ENCODE measurements at places on chromosomes 1 and 21.

- no peak for DNase-seq
These were observed 40.3 kb upstream of the EDARADD start for GRCh38 chr1:236353813-236354212.

DNA sequence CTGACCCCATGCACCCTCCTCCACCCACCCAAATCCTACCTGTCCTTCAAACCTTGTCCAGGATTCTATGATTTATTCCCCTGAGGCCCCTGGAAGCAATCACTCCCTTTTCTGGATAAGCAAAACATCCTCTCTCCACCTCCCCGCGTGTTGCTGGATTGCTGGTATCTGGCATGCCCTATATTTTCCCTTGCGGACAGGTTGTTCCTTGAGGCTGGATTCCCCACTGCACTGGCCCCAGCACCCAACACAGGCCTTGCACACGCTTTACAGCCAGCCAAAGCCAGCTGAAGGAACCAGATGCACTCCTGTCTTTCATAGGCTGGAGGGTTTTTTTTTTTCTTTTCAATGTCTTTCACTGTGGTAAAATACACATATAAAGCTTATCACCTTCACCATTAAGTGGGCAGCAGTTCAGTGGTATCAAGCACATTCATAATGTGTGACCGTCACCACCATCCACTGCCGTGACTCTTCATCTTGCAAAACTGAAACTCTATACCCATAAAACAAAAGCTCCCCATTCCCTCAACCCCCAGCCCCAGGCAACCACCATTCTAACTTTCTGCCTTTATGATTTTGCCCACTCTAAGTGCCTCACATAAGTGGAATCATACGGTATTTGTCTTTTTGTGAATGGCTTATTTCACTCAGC lies 50.9 kb downstream of the TOR1AIP2 start:
- DNase-seq, result no peak

DNA sequence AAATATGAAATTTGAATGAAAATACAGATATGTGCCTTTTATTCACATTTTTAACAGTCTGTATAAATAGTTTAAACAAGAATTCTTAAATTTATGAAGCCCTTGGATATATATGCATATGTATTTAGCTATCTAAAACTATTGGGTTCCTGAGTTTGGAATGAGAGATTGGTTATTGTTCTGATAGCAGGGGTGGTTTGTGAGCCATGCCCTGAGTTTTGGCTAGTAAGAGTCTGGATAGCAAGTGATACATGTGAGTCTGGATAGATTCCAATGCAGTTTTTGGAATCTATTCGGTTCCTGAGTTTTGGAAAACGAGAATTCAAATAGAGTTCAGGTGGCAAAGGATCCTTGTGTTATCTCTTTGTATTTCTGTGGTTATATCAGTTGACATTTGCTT lies 2.8 kb downstream of the MAN1A2 start:
- no peak for DNase-seq

DNA sequence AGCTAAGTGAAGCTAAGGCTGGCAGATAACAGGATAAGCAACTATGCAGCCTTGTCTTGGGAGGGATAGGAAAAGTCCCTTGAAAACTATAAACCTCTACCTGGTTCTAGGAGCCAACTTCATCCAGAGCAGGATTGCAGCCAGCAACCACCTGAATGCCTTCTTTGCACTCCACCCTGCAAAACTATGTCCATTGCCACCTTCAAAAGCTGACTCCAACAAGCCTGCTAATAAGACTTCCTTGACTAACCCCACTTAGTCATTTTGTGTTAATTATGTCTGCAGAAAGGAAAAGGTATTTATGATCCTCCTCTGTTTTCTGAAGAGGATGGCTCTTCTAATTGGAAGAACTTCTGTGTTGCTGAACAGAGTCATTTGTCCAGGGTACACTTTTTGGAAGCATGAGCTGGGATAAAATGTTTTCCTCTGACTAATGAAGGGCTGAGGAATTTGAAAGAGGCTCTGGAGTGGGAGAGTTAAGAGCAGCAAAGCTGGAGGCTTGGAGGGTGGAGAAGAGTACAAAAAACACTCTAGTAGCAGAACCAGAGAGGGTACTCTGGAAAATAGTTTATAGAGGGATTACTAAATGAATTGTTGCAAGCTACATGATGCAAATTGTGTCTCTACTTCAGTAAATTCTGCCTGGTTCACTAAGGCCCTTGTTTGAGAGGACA lies 9.6 kb upstream of the RIMKLA start:
- no peak for DNase-seq

DNA sequence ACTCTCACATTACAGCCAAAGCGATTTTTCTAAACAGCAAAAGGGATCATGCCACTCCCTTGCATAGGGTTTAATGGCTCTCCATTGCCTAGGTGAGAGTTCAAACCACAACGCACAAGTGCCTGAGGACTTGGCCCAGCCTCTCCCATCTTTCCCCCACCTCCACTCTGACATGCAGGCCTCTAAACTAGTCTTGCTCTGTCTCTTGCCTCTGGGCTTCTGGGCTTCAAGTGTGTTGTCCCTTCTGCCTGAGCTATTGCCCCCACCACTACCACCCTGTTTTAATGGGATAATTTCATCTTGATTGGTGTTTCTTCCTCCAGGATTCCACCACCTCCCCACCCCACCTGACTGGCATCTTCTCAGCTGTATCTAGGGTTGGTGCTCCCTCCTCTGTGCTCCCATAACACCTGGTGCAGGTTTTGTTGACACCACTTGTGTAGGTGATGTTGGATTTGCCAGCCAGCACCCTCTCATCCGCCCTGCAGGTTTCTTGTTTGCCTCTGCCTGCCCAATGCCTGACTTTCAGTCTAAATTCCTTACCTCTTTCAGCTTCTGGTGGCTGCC lies 2.7 kb upstream of the ZBTB21 start:
- no peak for DNase-seq

GRCh38 chr21:28883931-28884330 lies 108.7 kb downstream of the LTN1 start:
- DNase-seq, result no peak

DNA sequence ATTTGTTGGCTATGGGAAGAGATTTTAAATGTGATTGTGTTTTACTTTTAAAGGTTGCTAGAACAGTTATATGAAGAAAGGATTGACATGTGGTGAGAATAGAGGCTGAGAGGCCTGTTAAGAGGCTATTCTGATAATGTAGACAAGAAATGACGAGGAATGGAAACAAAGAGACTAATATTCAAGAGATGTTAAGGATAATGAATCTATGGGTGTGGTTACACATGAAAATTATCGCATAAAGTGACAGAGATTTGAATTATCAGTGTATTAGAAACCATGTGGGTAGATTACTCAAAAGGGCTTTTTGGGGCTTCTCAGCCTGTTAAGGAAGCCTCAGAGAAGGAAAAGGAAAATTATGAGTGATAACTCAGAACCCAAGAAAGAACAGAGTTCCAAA lies 120.4 kb downstream of the MACF1 start:
- no peak for DNase-seq

DNA sequence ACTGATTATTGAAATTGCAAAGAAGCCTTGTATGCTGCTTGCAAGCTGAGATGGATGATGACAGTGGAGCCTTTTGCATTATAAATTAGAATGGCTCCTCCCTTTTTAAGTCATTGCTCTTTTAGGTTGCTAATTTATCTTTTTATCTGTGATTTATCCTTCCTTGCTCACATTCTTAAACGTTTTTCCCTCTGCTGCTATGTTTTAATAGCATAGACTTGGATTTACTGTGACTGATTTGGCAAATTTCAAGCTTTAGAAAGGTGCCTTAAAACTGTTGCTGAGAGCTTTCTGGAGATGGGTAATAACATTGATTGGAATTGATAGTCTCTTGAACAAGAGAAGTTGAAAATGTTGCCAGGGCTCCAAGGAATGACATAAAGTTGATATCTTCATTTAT lies 313.5 kb upstream of the SGIP1 start:
- DNase-seq, result no peak

GRCh38 chr1:91404151-91405012 lies at the start of gene HFM1:
TSS of gene HFM1 (minus strand) at chr1:91404837. CDS start at chr1:91401082, 3,755 bp downstream.
- DNase-seq, result no peak

- no peak for DNase-seq
These were observed 498.2 kb downstream of the PLPP3 start for GRCh38 chr1:56081173-56081572.

GRCh38 chr1:119827010-119827409 lies 15.8 kb upstream of the REG4 start:
- DNase-seq, result no peak

- DNase-seq, result peak; percentile 32
These were observed 52.1 kb downstream of the GPR161 start for GRCh38 chr1:168084396-168085231.

DNA sequence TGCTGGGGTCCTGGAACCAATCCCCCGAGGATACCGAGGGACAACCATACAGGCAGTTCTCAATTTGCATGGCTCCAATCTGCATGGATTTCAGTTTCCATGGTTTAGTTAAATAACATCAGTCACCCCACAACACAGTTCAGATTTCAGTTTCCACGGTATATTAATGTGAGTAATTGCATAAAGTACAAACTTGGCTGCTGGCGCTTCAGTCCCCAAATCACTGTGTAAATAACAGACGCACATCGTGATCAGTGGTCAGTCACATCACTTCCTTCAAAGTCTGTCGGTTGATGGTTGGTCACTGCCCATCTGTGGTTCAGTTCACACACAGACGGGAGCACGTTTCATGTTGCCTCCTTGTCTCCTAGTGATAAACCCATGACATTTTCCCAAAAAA lies 66.4 kb upstream of the LPGAT1 start:
- DNase-seq, result no peak

GRCh38 chr1:67803380-67804279 lies 29.6 kb downstream of the GNG12 start:
- no peak for DNase-seq

DNA sequence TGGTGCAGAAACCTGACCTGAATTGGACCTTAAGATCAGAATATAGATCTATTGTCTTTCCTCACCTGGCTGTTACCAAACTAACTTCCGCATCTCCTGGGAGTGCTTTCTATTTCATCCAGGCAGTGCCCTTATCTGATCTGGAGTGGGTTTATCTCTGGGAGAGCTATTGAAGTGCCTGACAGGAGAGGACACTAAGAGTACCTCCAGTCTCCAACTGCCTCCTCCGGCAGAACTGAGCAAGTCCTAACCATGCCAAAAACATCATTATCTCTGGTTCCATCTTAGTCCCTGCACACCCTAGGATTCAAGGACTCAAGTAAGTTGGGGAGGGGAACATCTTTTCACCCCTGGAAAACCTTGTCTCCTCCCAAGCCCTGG lies 12.4 kb upstream of the KCNJ15 start:
- DNase-seq, result no peak

- no peak for DNase-seq
These were observed 103.4 kb downstream of the ZBTB18 start for GRCh38 chr1:244154508-244154871.

DNA sequence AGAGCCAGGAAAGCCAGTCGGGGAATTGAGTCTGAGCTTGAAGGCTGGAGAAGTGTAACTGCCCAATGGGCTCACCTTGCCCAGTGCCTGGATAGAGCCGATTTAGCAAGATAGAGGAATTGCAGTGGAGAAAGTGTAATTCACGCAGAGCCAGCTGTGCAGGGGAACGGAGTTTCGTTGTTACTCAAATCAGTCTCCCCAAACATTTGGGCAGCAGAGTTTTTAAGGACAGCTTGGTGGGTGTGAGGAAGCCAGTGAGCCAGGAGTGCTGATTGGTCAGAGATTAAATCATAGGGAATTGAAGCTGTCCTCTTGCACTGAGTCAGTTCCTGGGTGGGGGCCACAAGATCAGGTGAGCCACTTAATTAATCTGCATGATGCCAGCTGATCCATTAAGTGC lies 28.4 kb upstream of the NLRP3 start:
- DNase-seq, result no peak

GRCh38 chr1:246295340-246295739 lies 211.7 kb downstream of the SMYD3 start:
- no peak for DNase-seq

GRCh38 chr1:23337869-23338268 lies 6.2 kb downstream of the HNRNPR start:
- DNase-seq, result no peak

DNA sequence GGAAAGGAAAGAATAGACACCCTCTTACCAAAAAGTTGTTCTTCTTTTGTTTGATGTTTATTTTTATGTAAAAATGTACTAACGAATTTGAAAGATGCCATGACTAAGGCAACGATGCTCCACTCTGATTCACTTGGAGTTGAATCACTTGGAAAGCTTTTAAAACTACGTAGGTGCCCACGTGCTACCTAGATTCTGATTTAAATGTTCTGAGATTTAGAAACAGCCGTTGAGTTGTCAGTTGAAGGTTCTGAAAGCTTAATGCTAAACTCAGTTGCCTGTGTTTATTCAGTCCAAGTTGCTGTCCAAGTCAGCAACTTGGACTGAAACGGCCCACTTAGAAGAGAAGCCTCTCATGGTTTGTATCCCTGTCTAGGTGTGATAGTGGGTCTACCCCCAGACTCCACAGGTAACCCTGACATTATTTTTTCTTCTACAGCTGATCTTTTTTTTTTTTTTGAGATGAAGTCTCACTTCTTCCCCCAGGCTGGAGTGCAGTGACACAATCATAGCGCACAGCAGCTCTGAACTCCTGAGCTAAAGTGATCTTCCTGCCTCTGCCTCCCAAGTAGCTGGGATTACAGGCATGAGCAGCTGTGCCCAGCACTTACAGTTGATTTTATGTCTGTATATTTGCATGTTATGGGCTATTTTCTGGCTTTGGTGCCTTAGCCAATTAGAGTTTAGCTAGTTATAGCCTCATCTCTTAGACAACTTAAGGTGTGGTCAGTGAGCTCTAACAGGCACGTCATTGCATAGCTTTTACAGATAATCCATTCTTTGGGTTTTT lies 1.4 kb upstream of the VAMP4 start:
- no peak for DNase-seq

DNA sequence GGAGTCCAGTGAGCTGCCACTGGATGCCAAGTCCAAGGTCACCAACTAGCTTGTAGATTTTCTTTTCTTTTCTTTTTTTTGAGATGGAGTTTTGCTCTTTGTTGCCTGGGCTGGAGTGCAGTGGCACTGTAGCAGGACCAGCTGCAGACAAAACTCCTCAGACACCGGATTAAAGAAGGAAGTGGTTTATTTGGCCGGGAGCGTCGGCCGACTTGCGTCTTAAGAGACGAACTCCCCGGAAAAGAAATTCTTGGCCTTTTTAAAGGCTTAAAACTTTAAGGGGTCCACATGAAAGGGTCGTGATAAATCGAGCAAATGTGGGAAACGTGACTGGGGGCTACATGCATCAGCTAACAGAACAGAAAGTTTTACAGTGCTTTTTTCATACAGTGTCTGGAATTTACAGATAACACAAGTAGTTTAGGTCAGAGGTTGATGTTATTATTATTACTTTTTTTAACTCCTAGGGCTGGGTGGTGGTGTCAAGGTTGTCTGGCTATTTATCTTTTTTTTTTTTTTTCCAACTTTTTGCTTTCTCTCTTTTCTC lies 36.4 kb upstream of the CFAP126 start:
- no peak for DNase-seq

GRCh38 chr1:228488125-228488817 lies 1.1 kb downstream of the RNF187 start:
- DNase-seq, result no peak

Data from T-helper 1 cell (primary cell).